NCI-H2107 (cell line): ENCODE measurements at places on chromosomes 12 and 14.

GRCh38 chr14:88323523-88324199 lies 592 bp upstream of the KCNK10 start:
- no peak for DNase-seq

DNA sequence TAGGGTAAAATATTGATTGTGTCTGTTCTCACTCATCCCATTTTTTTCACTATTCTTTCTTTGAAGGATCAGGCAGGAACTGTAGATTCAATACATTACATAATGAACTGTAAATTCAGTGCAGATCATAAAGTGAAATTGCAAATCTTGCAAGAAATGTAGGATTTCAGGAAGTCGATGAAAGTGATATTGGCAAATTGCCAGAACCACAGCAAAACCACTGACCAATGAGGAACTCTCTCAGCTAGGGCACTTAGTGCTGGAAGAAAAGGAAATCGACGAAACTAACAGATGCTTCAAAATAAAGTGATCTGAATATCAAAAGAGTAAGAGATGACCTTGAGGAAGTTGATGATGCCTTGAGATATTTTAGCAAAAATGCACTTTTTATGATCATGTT lies 157.6 kb downstream of the AACS start:
- DNase-seq = no peak

DNA sequence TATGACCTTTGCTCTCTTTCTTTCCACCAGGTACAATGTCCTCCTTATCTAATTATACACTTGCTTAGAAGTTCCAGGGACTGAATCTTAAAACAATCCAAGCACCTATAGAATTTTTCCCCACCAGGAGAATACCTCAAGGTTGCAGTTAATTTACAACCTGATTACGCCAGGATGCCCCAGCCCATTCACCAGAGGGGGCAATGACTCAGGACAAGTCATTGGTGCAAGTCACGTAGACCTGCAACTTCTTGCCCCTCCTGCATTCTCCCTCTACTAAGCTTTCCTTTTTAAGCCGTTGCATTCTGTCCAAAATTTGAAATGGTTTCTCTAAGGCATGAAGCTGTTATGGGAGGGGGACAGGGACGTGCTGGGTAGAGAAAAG lies 111.1 kb upstream of the SCAF11 start:
- DNase-seq = no peak

DNA sequence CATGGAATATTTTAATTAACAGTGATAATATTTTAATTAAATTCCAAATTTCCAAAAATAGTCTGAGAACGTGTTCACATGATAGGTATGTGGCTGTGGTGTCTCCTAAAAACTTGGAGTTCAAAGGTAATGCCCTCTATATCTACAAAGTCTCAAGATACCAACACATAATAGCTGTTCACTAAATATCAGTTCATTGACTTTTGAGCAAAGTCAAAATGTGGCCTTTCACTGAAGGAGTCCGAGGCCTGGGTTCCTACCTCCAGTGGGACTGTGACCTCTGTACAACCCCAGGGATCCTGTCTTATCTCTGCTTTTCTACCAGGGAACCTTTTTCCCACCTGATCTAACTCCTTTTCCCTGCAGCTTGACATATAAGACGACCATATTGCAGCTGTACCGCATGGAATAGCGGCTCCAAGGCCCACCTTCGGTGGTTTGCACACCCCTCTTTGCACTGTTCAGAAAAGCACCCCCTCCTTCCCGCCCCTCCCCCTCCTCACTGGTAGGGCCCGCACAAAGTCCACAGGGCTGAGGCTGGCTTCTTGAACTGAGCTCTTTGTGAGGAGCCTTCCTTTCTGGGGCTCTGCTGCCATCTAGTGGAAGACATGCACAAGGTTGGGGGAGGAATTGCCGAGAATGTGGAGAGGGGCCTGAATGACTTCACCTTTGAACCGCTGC lies 3.1 kb downstream of the CCND2 start:
- peak; percentile 61 for DNase-seq

DNA sequence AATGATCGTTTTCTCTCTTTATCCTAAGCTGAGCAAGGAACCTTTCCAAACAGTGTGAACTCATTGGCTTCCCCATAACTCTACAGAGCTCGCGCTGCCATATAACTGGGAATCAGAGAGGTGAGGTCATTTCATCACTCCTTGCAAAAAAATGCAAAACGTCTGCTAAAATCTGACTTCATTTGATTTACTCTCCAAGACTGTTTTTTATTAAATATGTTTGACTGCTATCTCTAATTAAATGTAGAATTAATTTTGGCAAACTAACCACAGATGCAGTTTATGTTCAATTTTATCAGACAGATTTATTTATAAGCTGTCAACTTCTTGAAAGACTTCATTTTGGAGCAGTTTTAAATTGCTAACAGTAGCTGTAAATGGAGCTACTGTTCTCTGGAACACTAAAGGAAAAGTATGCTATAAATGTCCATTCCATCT lies 131.6 kb upstream of the SOX5 start:
- DNase-seq = no peak

DNA sequence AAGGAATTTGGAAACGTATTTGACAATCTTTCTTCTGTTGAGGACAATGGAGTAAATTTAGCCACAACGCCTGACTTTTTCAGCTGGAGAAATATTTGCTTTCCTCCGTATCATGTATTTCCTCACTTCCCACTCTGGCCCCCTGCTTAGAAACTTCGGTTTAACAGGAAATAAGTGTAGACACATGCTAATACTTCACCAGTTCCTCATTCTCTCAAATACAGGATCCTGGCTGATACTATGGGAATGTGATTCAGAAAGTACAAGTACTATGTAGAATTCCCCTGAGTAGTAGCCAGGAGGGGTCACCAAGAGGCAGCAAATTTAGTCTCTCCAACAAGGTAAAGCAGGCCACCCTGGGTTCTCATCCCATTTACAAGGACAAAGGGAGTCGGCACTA lies 58.0 kb downstream of the FAR2 start:
- DNase-seq = no peak

DNA sequence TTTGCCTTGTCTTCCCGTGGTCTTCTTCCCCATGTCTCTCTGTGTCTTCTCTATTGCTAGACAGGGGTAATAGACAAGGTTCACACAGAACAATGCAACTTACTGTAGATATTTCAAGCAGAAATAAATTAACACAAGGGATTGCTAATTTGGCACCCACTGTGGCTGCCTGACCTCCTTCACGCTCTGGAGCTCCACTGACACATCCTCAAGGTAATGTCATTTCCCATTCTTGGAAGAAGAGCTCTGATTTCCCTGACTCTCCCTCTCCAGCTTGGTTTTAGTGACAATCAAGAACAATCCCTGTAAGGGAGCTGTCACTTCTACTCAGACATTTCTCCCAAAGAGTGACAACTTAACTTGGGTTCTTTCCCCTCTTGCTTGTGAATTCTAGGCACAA lies 105.4 kb upstream of the NAP1L1 start:
- no peak for DNase-seq

DNA sequence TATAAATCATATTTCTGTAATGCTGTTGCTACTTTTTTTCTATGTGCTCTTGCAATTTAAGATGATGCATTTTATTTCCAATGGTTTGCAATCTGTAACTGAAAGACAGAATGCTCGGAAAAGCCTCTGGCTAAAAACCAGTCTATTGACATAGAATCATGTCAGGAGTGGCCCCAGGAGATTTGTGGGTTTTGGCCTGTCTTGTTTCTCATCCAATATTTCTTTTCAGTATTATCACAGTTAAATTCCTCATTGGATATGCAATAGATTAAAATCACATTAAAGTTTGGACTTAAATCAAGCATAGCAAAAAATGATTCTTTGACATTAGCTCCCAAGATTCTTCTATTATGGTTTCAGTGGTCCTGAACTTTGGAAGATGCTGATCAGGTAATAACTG lies 19.1 kb upstream of the SLC38A2 start:
- DNase-seq = no peak

GRCh38 chr14:69987406-69988121 lies 108.3 kb downstream of the SMOC1 start:
- DNase-seq = no peak

DNA sequence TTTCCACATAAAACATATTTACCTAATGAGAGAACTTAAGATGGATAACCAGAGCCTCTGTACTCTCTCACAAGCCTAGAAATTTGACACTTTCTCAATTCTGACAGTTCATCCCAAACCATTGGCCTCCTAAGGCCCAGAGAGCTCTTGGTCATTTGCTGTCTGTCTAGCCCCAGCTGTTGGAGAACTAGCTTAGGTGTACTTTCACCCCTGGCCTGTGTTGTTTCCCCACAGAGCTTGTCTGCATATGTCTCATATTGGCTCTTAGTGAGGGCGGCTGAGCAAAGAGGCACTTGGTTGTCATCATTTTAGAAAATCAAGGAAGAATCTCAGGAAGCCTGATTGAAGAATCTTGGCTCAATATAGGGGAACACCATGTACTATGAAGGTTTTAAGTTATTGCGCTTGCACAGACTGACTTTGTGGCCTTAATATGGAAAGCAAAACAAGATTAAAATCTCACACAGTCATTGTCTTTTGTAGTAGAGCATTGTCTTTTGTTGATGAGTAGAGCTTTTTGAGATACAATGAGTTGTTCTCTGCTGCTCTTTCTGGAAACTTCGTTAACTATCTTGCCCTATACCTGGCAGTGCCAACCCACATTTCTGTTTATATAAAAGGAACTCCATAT lies 324.6 kb downstream of the RAD51B start:
- DNase-seq = no peak

GRCh38 chr12:52543985-52544883 lies 8.7 kb downstream of the KRT71 start:
- no peak for DNase-seq

DNA sequence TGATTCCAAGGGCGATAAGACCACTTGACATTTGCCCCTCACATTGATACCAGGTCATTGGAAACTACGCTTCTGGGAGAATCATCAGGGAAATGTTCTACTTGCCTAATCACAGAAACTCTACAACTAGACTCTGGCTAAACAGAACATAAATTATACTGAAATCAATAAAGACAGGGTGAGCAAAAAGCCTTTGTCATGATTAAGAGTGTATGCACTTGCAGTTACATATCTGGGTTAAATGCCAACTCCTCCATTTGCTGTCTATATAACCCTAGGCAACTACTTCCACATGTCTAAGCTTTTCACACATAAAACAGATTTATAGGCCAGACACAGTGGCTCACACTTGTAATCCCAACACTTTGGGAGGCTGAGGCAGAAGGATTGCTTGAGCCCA lies 125.7 kb downstream of the PHLDA1 start:
- DNase-seq = no peak

DNA sequence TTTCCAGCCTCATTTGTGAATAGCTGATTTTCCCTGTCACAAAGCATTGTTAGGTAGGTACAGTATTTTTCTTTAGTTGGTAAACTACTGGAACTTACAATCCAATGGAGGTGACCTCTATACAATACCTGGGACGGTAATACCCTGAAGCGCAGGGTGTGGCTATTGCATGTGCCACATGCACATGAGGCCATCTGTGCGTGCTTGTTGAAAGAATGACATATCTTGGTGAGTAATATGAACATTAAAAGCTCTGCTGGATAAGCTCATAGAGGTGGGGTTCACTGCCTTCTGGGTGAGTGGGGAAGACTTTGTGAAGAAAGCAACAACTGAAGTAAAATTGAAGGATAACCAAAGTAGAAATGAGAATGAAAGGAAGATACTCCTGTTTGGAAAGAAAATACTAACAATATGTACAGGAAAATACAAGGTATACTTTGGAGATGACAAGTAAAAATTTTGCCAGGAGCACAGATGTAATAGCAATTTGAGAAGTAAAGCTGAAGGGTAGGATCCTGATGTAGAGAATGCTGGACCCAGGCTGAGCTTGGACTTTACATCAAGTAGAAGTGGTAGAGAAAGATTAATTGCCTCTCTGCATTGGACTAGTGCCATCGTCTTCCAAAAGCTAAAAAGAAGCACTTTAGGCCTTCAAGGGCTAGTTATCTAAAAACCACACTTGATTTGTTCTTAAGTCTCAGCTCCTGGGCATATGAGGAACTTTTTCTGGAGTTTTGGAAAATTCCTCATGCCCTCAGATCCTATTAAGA lies 97.1 kb downstream of the SLC38A6 start:
- no peak for DNase-seq

DNA sequence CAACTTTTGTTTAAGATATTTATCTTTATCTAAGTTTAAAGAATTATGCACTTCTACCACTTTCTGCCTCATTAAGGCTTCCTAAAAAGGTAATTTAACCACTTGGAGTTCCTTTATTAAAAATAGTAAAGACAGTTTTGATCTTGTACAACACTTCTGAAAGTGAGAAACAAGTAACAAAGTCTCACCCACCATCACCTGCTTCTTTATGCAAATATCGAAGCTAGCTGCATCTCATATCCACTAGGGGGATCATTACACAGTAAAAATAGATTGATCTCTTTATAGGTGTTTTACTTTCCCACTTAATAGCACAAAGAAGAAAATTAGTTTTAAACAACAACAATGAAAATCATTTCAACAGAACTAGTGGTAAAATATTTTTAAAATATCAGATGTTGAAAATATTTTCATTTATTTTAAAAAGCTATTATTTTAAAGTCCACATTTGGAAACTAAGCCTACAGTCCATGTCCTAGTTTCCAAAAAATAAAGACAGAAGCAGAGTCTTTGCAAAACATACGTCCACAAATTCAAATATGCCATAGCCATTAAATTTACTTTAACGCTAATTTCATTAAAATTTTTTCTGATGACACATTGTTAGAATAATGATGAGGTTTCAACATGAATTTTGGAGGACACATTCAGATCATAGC lies 160.0 kb upstream of the SOX5 start:
- no peak for DNase-seq

- no peak for DNase-seq
Observed at GRCh38 chr12:121017966-121018491, 1.7 kb upstream of the C12orf43 start.

DNA sequence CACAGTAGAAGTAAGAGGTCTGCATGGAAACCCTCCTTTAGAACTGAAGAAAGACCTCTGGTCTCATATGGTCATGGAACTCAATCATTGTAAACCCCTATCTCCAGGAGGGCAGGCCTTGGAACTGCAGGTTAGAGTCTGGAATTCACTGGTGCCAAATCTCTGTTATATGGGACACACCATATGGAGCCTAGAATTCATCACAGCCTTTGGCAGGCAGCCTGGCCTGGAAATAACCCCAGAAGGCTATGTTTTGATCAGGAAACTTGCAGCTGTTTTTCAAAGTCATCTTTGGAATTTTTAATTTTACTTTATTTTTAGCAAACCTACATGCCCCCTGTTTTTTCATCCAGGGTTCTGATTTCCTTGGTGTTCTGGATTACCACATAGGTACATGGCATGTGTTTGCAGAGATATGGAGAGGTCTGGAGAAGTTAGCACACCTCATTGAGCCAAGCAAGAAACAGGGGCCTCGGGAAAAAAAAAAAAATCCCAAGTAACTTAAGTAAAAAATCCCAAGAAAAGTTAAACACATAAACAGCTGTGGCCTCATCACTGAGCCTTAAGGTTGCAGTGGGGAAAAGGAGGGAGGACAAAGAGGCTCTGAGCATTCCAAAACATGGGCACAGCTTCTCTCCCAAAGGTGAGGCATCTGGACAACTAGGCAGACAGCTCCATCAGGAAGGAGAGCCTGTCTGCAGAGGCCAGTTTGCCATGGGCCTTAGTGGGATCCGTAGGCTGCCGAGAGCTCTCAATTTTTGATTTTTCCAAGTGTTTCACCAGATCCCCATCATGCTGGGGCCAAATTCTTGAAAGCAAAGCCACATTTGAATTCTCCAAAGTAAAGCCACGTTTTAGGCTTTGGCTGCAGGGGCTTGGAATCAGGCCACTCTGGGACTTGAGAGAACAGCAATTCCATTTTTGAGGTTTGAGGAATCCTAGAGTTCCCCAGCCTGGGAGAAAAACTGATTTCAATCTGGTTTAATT lies 339.6 kb upstream of the TBX3 start:
- no peak for DNase-seq
